ENCODE measurements at places on chromosomes 16 and 17. TPM values are rescaled to one million over a fixed set of nuclear protein-coding genes. Genes with fewer than 3 reads are reported as not detected.

KCNG4 gene
- 0.06 TPM for polyA plus RNA-seq

OR1A1 gene
- polyA plus RNA-seq = not detected

GNG13 gene
- polyA plus RNA-seq = not detected

APOH gene
- 3.6 TPM for polyA plus RNA-seq

CMTM2 gene
- 0.60 TPM for polyA plus RNA-seq

HNF1B gene
- polyA plus RNA-seq = 35.8 TPM

DNA sequence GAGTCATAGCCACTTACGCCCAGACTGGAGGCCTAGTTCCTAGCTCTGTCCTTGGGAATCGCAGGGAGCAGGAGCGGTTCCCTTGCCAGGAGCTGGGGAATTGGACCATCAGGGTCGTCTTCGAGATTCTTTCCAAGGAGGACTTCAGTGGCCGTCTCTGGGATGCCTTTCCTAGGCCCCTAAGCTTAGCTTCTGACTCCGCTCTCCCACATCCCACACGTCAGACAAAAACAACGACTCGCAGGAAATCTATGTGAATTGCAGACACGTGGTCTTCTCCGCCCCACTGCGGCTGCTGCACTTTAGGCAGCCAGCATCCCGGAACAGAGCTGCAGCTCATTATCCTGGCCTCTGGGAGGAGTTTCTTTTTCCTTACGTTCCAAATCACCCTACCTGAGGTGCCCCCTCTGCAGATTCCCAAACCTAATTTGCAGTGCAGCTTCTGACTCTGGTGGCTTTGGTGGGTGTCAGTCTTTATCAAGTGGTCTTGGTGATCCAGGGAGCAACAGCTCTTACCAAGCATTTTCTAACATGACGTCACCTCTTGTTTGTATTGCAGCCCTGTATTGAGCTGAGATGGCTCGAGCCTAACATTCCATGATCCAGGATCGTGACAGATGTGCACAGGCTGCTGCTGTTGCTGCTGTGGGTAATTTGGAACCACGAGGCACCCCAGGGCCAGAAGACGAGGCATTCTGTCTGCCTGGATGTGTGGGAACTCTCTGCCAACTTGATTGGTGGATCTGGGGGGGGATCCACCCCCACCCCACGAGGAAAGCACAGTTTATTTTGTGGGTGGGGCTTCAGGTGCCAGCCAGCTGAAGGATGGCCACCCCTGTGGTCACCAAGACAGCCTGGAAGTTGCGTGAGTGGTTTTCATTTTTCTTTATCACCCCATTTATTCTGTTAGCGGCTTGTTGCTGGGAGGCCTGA, 1.1 kb downstream of the KATNB1 start:
- DNase-seq = peak; percentile 50

DNA sequence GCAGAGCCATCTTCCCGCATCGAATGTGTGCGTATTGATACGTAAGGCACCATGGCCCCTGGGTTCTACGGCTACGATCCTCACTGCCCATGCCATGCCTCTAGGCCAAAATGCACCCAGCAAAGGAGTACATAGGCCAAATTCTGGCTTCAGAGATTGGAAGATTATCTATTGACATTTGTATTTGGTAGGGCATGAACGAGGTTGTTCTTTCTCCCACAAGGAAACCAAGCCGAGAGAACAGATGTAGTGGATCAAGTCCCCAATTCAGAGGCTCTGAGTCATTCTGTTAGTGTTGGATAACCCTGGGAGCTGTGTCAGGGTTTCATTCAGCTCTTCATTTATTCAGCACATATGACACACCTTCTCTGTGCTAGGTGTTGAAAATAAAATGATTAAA, 36.5 kb downstream of the HOXB1 start:
- no peak for DNase-seq

DNA sequence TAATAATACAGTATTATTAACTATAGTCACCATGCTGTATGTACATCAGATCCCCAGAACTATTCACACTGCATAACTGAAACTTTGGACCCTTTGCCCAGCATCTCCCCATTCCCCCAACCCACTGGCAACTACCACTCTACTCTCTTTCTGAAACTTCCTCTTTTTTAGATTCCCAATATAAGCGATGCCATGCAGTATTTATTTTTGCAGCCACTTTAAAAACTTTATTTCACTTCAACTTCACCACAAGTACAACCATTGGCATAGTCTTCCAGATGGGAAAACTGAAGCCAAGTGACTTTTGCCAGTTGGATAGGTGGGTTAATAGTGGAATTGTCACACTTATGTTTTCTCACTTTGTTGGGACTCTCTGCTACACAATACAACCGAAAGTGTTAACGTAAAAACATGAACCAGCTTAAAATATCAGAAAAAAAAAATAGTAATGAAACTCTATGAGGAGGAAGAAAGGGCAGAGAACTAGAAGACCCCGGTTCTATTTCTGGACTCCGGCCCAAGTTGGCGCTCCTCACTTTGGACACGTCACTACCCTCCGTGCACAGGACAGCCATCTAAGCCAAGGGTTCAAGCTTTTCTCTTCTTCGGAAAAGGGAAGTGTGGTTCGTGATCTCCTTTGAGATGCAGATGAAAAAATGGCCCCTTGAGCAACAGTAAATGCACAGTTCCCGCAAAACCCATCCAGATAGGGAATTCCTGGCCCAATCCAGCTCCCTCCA, 743 bp downstream of the SHCBP1 start:
- DNase-seq = no peak

DNA sequence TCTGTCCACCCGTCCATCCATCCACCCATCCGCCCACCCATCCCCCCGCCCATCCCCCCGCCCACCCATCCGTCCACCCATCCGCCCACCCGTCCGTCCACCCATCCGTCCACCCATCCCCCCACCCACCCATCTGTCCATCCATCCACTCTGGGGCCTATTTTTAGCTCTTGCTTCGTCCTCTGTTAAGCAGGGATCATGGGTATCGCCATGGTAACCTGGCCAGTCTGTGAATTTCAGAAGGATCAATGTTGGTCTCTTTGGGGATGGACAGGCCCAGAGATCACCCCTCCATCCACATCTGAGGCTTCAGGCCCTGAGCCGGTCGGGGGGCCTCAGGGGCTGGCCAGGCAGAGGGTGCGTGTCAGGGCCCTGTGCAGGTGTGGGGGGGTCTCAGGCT, 15.2 kb upstream of the DPEP1 start:
- DNase-seq = no peak

- no peak for DNase-seq
These were observed 17.7 kb upstream of the GJD3 start for GRCh38 chr17:40382251-40382650.

DNA sequence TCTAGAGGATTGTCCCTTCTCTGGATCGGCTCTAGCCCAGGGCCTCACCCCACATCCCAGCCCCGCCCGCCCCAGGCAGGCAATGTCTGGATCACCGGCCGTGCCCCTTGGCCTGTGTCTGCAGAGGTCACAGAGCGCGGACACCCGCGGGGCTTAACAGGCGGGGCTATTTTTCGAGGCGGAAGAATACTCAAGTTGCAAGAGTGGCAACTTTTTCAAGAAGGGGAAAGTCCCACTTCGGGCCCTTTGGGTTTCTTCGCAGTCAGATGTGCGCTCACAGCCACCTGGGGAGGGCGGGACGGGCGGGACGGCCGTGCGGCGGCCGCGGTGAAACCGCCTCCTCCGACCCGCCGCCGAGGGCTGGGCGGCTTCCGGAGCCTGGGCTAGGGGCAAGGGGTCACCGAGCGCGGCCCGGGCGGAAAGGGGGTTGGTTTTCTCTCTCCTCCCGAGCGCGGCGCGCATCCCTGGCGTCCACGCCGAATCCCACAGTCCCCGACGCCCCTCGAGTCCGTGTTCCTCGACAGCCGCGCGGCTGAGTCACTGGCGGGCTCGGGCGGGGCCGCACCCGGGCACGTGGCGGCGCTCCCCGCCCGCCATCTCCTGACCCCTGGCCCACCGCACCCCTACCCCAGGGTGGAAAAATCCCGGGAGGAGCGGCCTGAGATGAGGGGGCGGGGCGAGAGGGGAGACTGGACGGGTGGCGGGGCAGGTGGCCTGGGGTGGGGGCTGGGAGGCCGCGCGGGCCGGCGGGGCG, 1.2 kb upstream of the PFN1 start:
- DNase-seq = peak; percentile 65

GRCh38 chr17:57294629-57295501, 38.5 kb downstream of the MSI2 start:
- no peak for DNase-seq

DNA sequence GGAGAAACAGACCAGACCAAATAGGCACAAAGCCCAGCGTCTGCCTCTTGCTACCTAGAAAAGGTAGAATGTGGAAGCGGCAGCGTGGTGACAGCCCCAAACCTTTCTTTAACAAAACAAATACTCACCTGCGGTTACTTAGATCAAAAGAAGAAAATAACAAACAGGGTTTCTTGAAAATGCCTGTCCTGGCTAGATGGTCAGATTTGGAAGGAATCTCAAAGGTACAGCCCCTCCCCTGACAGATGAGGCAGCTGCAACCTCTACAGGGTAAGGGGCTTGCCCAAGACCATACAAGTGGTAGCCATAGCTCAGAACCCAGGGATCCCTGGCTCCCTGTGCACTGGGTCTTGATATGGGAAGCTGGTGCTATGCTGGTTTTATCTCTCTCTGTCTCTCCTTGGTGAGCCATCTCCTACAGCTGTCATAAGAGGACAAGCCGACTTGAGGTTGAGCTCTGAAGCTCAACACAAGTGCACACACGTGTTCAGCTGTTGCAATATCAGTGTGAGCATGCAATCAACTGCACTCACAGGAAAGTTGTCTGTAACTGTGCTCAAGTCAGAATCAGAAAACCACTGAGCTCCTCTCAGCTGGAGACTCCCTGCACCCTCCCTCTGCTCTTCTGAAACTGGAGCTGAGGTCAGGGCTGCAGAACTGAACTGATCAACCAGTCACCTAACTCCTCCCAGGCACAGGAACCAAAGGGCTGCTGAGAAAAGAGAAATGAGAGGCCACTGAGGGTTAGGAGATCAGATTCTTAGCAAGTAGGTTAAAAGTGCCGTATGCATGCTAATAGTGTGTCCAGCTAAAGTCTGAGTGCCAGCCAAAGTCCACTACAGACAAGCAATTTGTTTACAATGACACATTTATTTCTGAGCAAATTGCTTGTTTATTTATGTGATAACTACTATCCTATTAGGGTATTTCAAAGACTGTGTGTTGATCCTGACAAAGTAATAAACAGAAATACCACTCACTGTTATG, 6.1 kb upstream of the RNF157 start:
- no peak for DNase-seq

DNA sequence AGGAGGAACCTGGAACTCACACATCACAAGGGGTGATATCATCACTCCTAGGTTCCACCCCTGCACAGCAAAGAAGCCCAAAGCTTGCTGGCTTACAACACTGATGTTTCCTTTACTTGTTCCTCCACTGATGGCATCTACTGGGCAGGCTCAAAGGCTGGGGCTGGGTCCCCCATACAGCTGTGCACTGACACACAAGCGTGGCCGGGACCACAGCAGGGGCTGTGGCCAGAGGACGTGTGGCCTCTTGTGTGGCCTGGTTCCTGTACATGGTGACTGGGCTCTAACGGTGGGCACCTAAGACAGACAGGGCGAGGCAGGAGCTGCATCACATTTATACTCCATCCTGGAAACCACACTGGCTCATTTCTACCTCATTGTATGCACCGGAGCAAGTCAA, 264.4 kb upstream of the FOXF1 start:
- DNase-seq = no peak
